Stimulated activated CD4-positive, alpha-beta T cell treated with anti-CD3 and anti-CD28 coated beads, Interleukin-1b, Interleukin-23, amount 100 ng/mL, for 4 hours (primary cell): ENCODE measurements at places on chromosomes 5 and 9.

- no peak for DNase-seq
These were observed 317.3 kb downstream of the TAF11L14 start for GRCh38 chr5:17951392-17952169.

- DNase-seq: no peak
These were observed 8.7 kb upstream of the HAPLN1 start for GRCh38 chr5:83729362-83729761.

GRCh38 chr5:87361536-87362213 is 51.1 kb downstream of the CCNH start:
- no peak for DNase-seq

GRCh38 chr9:131899296-131900228 is 159.7 kb upstream of the RAPGEF1 start:
- DNase-seq: no peak
